Stimulated activated CD4-positive, alpha-beta T cell treated with anti-CD3 and anti-CD28 coated beads, Interleukin-1b, Interleukin-23, amount 100 ng/mL, for 24 hours (primary cell): ENCODE measurements at places on chromosomes 7 and 10.

GRCh38 chr7:114784746-114785145 lies 137.1 kb upstream of the MDFIC start:
- no peak for DNase-seq

GRCh38 chr10:116084161-116084560 lies 188.8 kb downstream of the GFRA1 start:
- DNase-seq: no peak

DNA sequence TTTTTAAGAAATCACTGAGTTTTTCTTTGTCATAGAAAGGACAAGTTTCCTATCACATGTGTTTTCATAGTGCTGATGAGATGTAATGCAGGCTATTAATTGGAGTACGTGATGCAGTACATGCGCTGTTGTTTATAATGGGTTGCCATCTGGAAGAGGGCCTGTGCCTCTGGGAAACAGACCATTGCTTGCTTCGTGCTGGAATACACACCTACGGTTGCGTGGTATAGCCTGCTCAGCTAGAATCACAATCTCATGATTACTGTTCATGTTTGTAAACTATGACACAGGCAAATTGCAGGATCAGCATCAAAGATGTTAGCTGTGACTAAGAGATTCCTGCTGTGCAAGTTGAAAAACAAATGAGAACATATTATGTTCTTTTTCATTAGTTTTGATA lies 107.2 kb upstream of the STEAP1B start:
- no peak for DNase-seq

DNA sequence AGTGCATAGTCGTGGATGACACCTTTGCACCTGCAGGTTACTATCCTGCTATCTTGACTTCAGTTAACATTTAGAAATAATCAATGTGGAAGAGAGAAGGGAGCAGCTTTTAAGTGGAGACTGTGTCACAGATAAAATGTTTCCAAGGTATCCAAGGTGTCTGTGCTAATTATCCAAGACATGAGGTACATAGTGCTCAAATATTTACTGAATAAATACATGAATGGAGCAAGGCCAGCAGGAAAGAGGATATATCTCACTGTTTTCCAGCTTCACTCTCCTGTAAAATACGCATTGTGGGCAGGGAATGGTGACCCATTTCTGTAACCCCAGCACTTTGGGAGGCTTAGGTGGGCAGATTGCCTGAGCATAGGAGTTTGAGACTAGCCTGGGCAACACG lies 552.4 kb downstream of the PHTF2 start:
- DNase-seq: no peak

GRCh38 chr10:94420998-94421528 lies 18.7 kb downstream of the TBC1D12 start:
- no peak for DNase-seq

- DNase-seq: no peak
These were observed 39.4 kb downstream of the BTBD16 start for GRCh38 chr10:122310311-122311050.

GRCh38 chr10:99573790-99574189 lies 41.0 kb downstream of the NKX2-3 start:
- DNase-seq: no peak

DNA sequence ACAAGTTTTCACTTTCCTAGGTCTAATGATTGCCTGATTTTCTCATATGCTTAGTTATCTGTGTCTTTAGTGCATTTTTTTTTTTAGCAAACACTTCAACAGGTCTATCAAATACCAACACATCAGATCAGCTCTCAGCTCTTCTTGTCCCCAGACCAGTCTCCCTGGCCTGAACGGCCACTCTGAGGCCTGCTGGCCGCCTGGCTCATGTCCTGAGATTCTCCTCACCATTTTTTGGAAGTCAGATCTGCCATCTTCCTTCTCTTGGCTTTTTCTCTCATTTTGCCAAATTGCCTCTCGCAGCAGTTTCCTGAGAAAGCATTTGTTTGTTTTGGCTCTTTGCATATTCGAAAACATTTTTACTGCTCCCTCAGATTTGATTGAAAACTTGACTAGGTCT lies 29.3 kb downstream of the PPP2R2D start:
- no peak for DNase-seq

- DNase-seq: no peak
These were observed 155.0 kb downstream of the GALNT17 start for GRCh38 chr7:71286924-71287323.

DNA sequence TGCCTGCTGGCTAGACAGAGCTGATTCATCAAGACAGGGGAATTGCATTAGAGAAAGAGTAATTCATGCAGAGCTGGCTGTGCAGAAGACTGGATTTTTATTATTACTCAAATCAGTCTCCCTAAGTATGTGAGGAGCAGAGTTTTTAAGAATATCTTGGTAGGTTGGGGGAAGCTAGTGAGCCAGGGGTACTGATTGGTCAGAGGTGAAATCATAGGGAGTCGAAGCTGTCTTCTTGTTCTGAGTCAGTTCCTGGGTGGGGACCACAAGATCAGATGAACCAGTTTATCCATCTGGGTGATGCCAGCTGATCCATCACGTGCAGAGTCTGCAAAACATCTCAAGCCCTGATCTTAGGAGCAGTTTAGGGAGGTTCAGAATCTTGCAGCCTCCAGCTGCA lies 39.8 kb downstream of the FOXI2 start:
- DNase-seq: no peak

- DNase-seq: no peak
These were observed 883.5 kb downstream of the SORCS1 start for GRCh38 chr10:106280896-106281460.

GRCh38 chr10:92834986-92835385 lies 13.3 kb upstream of the EXOC6 start:
- DNase-seq: no peak

- no peak for DNase-seq
These were observed 121.6 kb downstream of the GRID1 start for GRCh38 chr10:86245015-86245394.

- DNase-seq: no peak
These were observed 17.3 kb downstream of the PIP4K2A start for GRCh38 chr10:22697101-22697500.

DNA sequence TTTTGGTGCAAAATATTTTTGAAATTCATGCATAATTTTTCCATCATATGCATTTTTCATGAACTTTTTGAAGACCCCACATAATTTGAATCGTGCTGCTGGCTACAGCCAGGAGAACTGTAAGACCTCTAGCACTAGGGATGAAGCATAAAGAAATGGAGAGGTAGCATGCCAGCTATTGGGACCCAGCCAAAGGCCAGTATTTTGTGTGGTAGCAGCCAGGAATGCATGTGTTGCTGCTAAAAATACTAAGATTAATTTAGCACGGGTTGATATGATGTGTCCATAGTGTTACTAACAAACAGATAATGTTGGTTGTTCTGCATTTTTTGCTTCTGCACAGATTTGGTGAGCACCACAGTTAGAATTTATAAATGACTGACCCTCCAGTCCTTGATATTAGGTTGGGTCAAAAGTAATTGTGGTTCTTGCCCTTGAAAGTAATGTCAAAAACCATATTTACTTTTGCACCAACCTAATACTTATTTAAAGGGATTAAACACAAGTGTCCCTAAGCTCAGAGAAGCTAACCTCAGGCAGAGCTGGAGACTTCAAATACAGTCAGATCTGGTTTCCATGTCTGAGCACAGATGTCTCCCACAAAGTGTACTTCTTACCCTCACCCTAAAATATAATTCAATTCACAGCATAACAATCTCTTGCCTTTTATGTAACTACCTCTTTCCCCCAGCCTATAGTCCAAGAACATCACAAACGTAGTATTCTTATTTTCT lies 54.1 kb upstream of the NPSR1 start:
- no peak for DNase-seq
